Activated CD4-positive, alpha-beta T cell treated with anti-CD3 and anti-CD28 coated beads for 24 hours (primary cell): ENCODE measurements at places on chromosomes 7 and 10.

- DNase-seq, result no peak
Observed at GRCh38 chr7:123193235-123193634, 6.5 kb downstream of the SLC13A1 start.

DNA sequence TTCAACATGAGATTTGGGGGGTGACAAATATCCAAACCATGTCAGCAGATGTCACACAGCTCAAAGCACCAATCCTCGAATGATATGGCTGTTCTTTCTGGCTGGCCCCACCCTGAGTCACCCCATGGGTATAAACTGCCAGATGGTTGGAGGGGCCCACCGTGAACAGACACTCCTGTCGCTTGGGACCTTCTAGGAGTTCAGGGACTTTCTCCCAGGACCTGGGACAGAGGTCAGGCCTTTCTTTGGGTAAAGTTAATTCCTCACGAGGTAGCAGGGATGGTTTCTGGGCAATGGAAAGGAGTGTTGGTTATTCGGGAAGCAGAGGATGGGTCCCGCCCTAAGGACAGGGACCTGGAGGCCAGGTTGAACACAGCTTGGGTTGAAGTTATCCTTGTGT lies 262.0 kb downstream of the ACTR3B start:
- DNase-seq, result no peak

GRCh38 chr7:156466272-156466671 lies 174.3 kb upstream of the RNF32 start:
- DNase-seq, result no peak

- DNase-seq, result no peak
Observed at GRCh38 chr10:4058514-4059029, 273.6 kb upstream of the KLF6 start.

- DNase-seq, result no peak
Observed at GRCh38 chr7:129159539-129159938, 15.0 kb downstream of the TSPAN33 start.

DNA sequence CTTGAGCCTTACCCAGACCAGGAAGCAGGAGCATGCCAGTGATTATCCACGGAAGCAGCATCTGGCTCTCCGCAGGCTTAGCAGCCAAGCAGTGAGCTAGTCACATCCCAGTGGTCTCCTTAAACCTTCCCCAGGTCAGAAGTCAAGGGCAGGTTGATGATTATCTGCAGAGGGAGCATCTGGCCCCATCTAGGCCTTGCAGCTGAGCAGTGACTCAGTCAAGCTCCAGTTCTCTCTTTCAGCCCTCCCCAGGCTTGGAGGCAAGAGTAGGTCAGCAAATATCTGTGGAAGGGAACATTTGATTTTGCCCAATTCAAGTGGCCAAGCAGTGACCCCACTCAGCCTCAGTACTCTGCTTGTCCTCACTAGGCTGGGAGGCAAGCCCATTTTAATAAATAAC lies 61.6 kb downstream of the ANKRD7 start:
- no peak for DNase-seq

- DNase-seq, result no peak
Observed at GRCh38 chr10:68800211-68800610, 27.1 kb upstream of the STOX1 start.

GRCh38 chr10:122348935-122349361 lies 25.6 kb upstream of the PLEKHA1 start:
- no peak for DNase-seq

DNA sequence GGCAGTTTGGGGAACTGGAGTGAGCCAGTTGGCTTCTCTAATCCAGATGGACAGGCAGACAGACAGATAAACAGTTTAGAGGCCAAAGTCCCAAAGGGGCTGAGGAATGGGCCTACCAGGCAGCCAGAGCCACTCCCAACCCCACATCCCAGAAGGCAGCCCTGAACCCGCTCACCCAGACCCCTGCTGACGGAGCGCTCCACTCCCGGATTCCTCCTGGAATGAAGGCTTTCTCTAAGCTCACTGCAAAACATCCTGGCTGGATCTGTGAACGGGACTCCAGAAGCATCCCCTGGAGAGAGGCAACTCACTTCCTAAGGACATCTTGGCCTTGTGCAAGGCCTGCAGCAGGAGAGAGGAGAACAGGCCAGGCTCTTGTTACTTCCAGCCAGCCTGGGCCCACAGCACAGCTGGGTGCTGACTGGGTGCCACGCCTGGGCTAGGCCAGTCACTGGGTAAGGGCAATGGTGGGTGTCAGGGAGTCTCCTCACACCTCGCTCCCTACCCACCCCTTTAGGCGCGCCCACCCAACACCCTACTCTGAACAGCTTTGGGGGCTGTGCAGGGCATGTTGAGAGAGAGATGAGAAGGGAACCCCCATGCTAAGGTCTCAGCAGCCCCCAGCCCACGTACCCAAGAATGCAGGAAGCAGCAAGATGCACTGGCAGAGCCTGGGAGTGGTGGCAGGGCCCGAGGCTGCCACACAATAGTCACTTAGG lies 168.6 kb upstream of the ZMIZ1 start:
- DNase-seq, result no peak

DNA sequence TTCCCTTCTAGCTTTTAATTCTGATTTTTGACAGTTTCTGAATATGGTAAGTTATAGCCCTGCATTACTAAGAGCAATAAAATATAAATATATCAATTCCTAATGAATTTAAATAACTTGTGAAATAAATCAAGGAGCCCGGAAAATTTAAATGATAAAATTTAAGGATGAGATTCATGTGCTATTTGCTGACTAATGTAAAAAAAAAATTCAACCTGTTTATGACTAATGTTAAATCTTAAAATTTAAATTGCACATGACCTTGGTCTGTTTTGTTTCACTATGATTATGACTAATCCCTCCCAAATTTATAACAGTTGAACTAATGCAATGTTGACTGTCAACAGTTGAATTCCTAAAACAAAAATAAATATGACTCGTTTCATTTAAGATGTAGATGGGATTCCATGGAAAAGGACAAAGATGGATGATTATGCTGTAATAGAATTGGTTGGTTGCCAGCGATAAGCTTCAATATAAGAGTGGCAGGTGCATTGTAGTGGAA lies 419.9 kb downstream of the NRG3 start:
- DNase-seq, result no peak

DNA sequence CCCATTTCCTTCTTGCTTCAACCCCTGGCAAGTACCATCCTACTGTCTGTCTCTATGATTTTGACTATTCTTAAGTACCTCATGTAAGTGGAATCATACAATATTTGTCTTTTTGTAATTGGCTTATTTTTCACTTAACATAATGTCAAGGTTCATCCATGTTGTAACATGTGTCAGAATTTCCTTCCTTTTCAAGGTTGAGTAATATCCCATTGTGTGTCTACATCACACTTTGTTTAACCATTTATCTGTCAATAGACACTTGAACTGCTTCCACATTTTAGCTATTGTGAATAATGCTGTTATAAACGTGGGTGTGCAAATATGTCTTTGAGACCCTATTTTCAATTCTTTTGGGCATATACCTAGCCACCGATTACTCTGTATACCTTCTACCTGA lies 14.0 kb upstream of the CDK14 start:
- DNase-seq, result no peak

- no peak for DNase-seq
Observed at GRCh38 chr7:2571409-2571808, 12.6 kb downstream of the IQCE start.

DNA sequence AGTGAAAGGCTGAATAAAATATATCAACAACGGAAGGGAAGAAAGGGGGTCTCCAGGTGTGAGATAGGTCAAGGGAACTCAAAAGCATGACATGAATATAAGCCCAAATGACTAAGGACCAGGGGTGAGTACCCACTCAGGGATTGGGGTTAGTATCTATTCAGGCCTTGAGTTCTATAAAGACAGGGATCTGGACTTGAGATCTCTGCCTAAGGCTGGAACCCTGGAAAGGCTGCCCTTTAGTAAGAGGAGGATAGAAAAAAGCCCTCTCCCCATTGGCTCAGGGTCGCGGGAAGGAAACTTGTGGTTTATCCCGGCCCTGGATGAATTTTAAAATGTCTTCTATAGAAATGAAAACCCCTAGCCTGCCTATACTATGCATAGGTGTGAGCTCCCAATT lies 2.4 kb upstream of the ITPRIP start:
- no peak for DNase-seq

DNA sequence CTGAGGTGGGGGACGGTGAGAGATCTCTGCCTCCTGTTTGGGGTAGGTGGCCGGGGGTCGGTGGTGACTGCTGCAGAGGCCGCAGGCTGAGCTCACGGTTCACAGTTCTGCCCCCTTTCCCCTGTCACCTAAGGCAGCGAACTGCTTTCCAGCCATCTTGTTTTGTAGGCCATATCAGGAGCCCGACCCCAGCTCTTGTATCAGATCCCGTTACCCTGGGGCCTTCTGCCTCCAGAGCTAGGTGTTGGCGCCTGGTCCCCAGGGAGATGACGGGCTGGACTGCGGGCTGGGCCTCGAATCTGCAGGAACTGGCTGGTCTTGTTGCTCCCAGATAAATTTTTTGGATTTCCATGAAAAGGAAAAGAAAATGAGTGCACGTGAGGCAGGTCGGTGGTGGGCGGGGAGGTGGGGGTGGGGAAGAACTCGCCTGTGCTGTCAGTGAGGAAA lies 183.0 kb downstream of the DNAJB6 start:
- no peak for DNase-seq

GRCh38 chr10:129622736-129623135 lies 155.7 kb downstream of the MGMT start:
- no peak for DNase-seq

- DNase-seq, result peak; percentile 22
Observed at GRCh38 chr10:98041352-98042043, 11.1 kb upstream of the CRTAC1 start.

DNA sequence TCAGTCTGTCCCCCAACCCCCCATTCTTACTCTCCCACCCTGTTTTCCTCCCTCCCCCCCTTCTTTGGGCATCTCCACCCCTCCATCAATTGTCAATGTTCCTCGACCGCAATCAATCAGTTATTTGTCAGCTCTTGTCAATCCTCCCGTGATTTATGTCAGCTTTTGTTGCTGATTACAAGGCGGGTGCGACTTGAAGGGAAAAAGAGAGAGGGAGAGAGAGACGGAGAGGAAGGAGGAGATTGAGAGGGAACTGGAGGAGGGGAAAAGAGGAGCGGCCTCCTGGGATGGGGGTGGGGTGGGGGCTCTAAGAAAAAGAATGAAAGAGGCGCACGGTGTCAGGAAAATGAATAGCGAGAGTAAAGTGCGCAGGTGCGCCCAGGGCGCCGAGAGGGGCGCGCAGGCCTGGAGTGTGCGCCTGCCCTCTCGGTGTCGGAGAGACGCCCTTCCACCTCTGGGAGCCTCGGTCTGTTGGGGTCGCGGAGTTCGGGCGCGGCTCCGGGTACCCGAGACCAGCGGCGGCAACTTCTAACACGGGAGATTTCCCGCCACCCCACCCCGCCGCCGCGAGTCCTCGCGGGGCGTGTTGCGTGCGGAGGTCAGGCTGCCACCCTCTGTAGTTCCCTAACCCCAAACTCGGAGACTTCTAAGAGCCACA lies 1.1 kb upstream of the ZNF503 start:
- DNase-seq, result no peak

DNA sequence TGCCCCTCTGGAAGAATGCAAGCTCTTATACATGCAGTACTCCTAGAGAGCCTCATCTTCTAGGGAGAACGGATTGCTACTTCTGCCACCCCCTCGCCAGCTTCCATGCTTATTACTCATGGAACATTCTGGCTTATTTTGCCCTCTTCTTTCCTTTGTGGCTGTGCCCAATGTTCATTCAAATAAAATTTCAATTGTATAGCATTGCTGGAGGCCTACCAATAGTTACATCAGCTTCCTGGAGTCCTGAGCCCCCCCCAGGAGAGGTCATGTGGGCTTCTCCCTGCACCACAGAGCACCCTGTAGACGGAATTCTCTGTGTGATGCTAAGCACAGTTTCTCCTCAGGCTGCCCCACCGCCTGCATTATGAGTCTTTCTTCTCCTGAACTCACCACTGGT lies 1094.0 kb downstream of the KCNMA1 start:
- no peak for DNase-seq

GRCh38 chr10:55631071-55631654 lies 729.9 kb downstream of the ZWINT start:
- DNase-seq, result no peak

GRCh38 chr7:100623951-100624824 lies 11.8 kb downstream of the MOSPD3 start:
- no peak for DNase-seq

GRCh38 chr7:98088109-98088508 lies 18.6 kb upstream of the LMTK2 start:
- no peak for DNase-seq

DNA sequence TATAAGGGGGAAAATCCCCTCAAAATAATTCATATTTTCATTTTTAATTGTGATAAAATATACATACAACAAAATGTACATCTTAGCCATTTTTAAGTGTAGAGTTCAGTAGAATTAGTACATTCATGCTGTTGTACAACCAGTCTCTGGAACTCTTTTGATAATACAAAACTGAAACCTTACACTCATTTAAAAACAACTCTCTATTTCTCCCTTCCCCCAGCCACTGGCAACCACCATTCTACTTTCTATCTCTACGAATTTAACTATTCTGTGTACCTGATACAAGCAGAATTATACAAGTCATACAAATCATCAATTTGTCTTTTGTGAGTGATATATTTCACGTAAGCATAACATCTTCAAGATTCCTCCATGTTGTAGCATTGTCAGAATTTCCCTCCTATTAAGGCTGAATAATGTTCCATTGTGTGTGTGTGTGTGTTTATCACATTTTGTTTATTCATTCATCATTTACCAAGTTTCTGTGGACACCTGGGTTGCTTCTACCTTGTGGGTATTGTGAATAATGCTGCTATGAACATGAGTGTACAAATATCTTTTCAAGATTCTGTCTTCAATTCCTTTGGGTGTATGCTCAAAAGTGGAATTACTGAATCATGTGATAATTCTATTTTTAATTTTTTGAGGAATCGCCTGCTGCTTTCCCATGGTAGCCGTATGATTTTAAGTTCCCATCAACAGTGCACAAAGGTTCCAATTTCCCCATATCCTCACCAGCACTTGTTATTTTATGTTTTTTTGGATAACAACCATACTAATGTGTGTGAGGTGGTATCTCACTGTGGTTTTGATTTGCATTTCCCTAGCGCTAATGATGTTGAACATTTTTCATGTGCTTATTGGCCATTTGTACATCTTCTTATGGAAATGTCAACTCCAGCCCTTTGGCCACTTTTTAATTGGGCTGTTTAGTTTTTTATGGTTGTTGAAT lies 4.7 kb upstream of the EBLN1 start:
- DNase-seq, result no peak

- DNase-seq, result no peak
Observed at GRCh38 chr7:134773164-134773563, 6.3 kb upstream of the CALD1 start.

DNA sequence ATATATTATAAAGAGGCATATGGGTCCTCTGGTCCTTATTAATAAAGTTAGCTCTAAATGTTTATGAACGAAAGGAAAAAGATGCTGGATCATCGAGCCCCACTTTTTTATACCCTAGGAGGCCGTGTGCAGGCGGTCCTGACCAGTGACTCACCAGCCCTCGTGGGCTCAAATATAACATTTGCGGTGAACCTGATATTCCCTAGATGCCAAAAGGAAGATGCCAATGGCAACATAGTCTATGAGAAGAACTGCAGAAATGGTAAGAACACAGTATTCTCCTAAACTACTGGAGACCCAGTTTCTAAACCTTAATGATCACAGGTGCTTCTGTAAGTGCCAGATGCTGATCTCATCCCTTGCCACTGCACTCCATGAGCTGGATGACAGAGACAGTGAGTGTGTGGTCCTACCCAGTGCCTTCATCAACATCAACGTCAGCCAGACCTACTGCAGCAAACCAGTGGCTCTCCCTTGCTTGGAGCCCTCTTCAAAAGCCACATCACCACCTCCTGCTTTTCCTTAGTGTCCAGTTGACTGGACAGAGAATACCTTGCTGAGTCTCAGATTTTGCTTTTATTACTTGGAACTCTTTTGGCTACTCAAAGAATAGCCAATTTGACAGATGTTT lies 7.6 kb downstream of the GPNMB start:
- no peak for DNase-seq
